ENCODE measurements at places on chromosomes 11 and 22.

DNA sequence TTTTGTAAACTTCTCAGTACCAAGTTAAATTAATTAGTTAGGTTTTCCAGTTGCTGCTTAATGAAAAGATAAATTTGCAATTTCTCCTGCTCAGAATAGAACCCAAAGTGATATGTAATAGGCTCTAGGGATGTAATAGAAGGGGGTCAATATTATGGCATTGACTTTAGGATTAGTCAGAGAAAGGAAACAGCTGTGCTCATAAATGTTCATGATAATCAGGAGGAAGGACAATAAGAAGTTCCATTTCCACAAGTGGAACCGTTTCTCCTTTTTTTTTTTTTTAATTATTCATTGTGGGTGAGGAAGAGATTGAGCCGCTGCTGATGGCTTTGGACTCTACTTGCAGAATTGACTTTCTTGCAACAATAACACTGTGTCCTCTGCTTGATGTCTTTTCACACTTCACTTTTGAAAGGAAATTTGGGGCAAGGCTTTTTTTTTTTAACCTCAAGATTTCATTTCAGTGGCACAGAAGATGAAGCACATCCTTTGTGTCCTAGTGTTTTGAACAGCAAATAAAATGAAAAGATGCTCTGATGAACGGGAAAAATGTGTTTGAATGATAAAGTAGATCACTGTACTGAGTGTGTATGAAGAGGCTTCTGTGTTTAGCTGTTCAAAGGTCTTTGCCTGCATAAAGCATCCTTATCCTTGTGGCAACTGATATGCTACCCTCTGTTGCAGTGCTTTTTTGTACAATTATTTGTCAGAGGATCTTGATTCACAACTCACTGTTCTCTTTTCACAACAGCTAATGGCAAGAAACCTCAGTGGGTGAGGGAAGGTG lies 62.4 kb downstream of the GAS2 start:
- DNase-seq = no peak

DNA sequence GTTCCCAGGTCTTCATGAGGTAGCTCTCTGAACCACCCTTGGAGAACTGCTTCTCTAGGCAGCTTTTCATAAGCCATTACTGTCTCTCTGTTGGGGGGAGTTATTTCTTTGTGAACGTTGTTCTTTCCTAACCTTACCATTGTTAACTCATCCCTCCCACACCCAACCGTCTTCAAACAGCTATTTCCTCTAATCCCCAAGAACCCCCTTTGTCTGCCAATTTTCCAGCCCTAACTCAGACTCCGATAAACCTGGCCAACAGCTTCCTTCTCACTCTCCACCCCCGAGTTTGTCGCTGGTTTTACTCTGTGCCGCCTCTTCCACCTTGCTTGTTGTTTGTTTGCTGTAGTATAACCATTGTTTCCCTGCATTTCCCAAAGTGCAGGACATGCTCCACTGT lies 131.5 kb downstream of the CCDC34 start:
- DNase-seq = no peak

GRCh38 chr11:96260532-96260931 lies 82.5 kb downstream of the MAML2 start:
- DNase-seq = no peak

GRCh38 chr11:37298173-37298572 lies 700.1 kb upstream of the RAG2 start:
- no peak for DNase-seq

- no peak for DNase-seq
Observed at GRCh38 chr11:34864424-34864823, 51.8 kb downstream of the APIP start.

DNA sequence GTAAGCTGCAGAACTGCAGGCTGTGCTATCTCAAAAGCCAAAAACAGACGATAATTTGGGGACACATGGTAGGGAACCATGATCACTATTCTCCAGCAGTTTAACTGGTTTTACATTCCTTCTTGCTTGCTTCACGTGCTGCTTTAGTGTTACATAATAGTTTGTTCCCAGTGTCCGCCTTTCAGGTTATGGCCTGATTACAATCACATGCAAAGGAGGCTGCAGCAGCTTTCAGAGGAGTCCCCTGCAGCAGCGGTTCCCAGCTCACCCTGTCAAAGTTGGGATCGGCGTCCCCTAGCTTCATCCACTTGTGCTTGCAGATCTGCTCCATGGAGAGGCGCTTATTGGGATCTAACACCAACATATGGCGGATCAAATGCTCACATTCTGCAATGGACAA lies 39.2 kb upstream of the APOA1 start:
- no peak for DNase-seq

GRCh38 chr11:126352934-126353801 lies 2.3 kb upstream of the ST3GAL4 start:
- DNase-seq = no peak

DNA sequence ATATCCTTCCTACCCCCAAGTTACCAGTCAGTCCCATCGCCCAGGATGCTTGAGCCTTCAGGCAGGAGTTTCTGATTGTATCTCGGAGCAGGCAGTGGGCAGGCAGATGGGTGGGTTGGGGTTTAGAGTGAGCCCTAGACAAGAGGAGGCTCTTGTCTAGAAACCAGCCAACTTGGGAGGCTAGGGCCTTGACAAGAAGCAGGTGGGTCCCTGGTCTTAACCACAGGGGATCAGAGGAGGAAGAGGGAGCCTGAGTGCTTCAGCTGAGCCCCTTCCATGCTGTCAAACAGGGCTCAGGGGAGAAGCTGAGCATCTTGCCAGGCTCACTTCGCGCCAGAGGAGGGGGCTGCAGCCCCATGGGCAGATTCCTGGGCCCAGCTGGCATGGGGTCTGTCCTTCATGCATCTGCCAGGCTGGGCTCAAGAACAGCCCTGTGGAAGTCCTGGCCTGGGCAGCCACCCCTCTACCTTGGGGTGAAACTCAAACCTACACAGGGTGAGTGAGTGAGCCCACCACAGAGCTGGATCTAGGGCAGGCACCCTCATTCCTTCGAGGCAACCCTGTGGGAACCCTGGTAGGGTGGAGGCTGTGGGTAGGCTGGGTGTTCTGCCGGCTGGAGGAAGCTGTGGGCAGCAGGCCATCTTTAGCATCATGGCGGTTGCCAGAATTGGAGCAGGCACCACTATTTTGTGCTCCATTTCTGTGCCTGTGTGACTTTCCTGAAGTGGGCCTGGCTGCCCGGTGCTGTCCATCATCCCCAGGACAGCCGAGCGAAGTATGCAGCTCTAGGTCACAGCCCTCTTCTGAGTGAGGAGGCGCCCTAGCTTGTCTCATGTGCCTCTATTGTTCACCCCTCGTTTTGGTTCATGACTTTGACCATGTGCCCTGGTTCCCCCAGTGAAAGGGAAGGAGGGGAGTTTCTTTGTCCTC lies 108.1 kb downstream of the MORC2 start:
- DNase-seq = no peak

DNA sequence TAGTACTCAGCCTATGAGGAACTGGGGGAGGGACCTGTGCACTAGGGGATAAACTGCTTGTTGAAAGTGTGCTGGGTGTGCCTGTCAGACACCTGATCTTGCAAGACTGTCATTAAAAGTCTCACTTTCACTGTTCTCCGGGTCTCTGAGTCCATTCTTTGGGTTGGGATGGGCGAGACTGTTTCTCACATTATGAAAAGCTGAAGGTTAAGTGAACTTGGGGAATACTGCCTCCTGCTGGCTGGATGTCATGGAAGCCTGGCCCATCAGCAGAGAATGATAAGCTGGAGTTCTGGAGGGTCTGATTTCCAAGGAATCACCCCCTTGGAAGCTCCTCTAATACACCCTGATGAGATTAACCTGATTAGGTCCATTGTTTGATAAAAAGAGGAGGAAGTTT lies 9.0 kb upstream of the VPREB1 start:
- DNase-seq = no peak

All from NCI-H1048 (cell line).